ENCODE measurements at places on chromosomes 3 and 15. TPM values are rescaled to one million over a fixed set of nuclear protein-coding genes. Genes with fewer than 3 reads are reported as not detected.

DNA sequence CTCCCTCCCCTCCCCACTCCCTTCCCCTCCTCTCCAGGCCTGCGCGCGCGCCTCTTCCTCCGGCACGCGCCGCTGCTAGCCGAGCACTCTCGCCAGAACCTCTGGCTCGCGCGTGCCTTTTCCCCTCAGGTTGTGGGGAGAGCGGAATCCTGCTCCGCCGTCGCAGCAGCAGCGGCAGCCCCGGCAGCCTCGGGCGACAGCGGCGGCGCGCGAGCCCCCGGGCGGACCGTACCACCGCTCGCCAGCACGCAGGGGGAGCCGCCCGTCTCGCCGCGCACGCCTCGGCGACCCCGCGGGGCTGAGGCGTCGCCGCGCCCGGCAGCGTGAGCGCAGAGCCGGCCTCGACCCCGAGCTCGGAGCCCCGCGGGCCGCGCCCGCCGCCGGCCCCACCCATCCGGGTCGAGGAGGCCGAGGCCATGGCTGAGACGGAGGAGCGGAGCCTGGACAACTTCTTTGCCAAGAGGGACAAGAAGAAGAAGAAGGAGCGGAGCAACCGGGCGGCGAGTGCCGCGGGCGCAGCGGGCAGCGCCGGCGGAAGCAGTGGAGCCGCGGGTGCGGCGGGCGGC, at the start of gene CDV3:
TSS of gene CDV3 (plus strand) at position 58 of the 566 bp plus-strand sequence. CDS start at position 417, 359 bp downstream.
- no peak for DNase-seq

Gene RPL4
- 6,708 TPM for total RNA-seq

DNA sequence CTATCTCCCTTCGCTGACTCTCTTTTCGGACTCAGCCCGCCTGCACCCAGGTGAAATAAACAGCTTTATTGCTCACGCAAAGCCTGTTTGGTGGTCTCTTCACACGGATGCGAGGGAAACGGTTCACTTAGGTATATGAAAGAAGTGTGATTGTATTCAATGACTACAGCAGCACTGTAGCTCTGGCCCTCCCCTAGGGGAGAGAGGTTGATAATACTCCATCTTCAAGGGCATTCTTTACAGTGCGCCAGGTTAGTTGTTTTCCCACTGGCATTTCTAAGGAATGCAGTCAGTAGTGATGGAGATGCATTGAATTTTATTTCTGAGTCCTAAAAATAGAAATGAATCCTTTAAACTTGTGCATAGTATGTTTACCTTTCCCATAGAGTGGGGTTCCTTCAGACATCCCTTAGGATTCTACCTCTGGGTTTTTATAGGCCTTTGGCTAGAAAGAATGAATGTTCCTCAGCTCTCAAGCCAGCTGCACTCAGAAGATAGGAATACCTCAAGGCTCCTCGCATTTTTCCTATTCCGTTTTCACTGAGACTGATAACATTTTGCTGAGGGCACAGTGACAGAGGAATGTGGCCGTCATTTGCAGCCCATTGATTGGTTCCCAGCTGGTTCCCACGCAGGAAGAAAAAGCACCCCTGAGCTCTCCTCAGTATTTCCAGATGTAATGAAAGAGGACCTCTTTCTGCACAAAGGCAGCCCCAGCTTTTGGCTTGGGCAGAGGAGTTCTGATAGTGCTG, 131.8 kb upstream of the C2CD4B start:
- no peak for DNase-seq

DNA sequence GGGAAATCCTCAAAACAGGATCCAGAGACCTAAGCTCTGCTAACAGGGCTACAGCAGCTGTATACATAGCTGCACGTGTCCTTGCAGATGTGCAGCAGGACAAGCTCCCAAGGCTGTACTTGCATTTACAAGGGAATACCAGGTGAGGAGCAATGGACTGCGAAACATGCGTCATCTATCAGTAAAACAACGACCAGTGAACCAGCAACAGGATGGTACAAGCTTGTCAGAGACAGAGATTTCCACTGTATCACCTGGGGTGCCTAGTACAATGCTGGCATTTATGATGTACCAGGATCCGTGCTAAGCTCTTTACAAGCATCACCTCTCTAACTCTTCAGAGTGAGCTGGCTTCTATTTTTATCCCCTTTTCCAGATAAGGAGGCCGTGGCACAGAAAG, 227.3 kb downstream of the FOXP1 start:
- no peak for DNase-seq

DNA sequence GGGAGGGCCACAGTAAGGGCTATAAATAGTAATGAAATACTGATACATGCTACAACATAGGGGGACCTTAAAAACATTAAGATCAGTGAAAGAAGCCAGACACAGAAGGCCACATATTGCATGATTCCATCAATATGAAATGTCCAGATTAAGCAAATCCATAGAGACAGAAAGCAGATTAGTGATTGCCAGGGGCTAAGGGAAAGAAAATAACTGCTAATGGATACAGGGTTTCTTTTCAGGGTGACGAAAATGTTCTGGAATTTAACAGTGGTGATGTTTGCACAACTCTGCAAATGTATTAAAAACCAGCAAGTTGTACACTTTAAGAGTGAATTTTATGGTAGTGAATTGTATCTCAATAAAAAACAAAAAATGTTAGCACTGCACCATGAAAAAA, 37.0 kb downstream of the PIK3R4 start:
- no peak for DNase-seq
